ENCODE measurements at places on chromosomes 7 and 10.

DNA sequence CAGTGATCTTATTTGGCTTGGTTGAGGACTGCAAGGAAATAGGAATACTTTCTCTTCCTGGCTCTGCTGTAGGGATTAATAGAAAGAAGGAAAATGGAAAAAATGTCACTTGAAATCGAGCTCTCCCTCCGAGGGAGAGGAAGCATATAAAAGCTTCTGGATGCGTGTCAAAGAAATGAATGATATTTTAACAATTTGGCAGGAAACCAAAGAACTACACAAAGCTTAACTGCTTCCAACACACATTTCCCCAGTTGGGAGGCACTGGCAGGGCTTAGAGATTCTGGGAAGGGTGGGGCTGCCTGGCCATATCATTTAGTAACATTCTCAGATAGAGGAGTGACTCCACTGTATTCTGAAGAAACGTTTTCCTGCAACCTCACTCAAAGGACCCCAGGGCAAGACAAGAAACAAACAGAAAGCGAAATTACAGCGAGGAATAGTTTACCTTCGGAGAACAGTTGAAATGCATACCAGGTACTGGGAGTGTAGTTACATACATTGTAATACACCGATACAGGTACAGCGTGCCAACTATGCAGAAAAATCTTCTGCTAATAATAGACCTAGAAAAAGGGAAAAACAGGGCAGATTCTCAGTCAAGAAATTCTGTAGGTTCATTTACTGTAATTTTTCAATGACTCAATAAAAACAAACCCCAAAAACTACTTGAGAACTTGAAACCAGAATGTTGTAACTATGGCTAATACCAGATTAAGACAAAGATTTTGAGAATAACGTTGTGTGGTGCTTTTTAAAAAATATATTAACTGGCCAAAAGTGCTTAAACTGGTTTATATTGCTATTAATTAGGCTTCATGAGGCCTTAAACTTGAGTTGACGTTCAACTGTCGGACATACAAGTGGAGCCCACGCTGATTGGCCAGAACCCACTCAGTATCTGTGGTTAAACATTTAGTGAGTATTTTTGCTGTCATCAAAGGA is 75.7 kb upstream of the ASAH2 start:
- no peak for DNase-seq

GRCh38 chr7:39095875-39096619 is 118.3 kb downstream of the POU6F2 start:
- DNase-seq: no peak

- DNase-seq: no peak
These were observed 47.0 kb downstream of the WDFY4 start for GRCh38 chr10:48731654-48732053.

- DNase-seq: no peak
These were observed 82.8 kb downstream of the ALOX5 start for GRCh38 chr10:45456822-45457221.

DNA sequence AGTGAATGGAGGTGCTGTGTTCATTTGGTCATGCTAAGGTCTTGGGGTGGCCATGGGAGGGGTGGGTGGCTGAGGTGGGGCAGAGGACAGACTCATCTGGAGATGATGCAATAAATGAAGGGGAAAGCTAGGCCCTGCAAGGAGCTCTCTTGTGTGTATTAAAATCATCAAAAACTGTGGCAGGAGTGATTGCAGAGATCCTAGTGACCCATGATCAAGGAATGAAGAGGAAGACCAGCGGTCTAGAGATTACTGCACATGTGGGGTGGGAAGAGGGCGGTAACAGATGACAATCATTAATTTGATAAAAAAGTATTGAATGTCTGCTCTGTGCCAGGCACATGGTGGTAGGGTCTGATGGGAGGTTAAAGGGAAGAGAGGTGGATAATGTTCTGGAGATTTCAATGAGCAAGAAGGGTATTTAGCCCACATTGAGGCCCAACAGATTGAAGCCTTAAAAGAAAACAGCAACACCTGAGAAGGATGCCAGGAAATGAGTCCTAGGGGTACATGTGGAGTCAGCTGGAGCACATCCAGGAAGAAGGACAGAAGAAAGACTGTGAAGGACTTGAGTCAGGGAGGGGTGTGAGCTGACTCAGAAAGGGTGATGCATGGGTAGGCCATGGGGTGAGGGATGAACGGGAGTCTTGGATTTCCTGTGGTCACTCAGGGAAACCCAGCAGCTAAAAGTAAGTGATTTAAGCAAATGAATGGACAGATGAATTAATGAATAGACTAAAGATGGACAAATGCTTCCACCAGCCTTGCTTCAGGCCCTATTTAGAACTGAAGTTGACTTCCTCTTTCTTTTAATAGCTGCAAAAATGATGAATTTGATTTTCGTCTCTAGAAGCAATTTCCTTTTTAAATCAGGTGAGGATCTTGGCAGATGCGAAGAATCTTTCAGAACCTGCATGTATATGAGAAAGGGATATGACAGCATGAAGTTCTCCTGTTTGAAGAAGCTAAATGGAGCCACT is 83.1 kb upstream of the IGFBP3 start:
- no peak for DNase-seq

GRCh38 chr10:14403881-14404623 is 73.3 kb upstream of the FRMD4A start:
- no peak for DNase-seq

GRCh38 chr10:1573981-1574380 is 163.3 kb downstream of the ADARB2 start:
- DNase-seq: no peak

DNA sequence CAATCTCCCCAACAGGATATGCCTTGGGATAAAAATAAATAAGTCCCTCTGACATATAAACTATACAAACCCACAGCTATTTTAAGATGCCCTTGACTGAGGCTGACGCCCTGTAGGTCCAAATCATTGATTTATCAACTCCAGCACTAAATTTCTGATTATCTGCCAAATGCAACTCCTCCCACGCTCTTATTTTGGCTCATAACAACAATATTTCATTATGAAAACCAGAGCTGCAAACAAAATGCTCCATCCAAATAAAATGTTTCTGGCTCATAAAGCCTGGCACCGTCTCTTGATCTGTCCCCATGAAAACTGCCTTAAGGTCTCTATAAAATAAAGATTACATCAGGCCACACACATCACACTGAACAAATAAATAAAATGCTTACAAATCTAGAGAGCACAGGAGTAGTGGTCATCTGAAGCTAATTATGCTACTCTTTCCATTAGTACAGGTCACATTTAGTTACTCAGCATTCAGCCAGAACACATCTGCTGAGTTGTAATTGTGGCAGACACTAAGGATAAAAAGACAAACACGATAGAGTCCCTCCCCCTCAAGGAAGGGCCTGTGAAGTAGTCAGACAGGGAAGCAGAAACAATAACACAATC is 28.8 kb downstream of the CACUL1 start:
- DNase-seq: no peak

DNA sequence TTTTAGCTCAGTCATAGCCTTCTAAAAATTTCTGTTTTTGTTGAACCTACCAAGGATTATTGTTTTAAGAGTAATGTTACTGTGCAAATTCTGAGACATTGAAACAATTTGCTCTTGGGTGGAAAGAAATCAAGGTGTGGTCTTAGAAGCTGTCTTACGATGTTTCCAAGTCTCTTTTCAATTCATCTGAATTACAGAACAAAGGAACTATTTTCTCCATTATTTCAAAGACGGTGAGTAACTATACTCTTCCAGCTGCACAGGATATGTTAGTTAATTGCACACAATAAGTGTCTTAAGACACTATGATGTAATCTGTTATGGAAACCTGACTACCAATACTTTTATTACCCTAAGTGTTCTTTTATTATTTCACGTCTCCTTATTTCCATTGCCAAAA is 106.8 kb upstream of the POM121L12 start:
- DNase-seq: no peak

- peak; percentile 27 for DNase-seq
These were observed 125.9 kb downstream of the TRRAP start for GRCh38 chr7:99004216-99004615.

DNA sequence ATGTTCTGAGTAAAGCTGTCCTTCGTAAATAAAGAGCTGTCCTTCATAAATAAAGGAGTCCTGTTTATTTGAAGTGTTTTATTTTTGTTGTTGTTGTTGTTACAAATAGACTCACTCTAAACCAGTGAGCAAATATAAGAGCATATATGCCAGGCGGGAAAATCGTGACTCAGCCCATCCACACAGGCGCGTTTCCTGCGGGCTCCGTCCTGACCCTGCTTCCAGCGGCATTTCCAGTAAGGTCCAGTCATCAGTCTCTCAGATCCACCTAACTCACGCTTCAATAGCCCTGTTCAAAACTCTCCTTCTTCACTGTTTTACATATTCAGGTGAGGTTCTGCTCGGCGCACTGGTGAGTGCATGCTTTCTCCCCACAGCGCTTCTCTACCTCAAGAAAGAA is 277.2 kb upstream of the ADARB2 start:
- DNase-seq: no peak

GRCh38 chr7:94190599-94191061 is 186.5 kb upstream of the BET1 start:
- no peak for DNase-seq

DNA sequence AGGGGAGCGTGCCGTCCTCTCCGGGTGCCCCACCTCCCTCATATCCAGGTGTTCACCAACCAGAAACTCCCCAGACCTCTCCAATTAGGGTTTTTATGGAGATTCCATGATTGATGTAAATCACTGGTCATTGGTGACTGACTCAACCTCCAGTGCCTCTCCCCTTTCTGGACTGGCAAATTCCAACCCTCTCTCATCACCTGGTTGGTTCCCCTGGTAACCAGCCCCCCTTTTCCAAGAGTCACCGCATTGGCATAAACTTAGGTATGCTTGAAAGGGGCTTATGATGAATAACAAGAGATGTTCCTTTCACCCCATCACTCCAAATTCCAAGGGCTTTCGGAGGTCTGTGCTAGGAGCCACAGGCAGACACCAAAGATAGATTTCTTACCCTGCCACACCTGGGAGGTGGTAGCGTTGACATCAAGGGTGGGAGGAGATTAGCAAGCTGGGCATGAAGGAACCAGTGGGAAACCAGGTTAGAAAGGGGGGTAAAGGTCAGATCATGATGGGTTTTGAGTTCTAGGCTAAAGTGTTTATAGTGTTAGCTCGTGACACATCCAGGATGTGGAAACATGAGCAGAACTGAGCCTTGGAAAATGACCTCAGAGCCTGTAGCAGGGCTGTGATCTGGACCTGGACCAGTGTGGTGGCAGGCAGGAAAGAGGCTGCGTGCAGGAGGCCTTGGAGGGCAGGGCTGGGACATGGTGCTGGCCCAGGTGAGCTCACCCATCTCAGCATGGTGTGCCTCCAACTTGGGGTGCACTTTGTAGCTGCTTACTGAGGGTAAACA is 45.1 kb downstream of the CAMK1D start:
- no peak for DNase-seq

- no peak for DNase-seq
These were observed 30.6 kb downstream of the ZC3HAV1 start for GRCh38 chr7:139078911-139079310.

GRCh38 chr7:18471476-18472160 is 23.9 kb upstream of the HDAC9 start:
- no peak for DNase-seq

DNA sequence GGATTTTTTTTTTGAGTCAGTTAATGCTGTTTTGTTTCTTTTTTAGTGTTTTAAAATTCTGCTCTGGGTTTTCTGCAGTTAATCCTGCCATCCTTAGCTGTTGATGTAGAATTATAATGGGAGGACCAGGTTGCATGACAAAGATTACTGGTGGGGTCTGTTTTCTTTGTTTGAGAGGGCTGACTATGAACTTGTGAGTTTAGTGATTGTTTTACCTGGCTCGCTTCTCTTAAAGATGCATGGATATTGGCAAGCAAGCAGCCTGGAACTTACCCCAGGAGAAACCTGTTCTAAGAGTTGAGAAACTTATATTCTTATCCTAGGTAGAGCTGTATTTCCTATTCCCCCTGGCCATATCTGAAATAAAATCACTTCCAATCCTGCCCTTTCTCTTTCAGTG is 727.8 kb downstream of the GRM8 start:
- DNase-seq: no peak

GRCh38 chr7:23004247-23004520 is 9.7 kb downstream of the HYCC1 start:
- no peak for DNase-seq

GRCh38 chr10:110805292-110805691 is 66.4 kb upstream of the PDCD4 start:
- no peak for DNase-seq

DNA sequence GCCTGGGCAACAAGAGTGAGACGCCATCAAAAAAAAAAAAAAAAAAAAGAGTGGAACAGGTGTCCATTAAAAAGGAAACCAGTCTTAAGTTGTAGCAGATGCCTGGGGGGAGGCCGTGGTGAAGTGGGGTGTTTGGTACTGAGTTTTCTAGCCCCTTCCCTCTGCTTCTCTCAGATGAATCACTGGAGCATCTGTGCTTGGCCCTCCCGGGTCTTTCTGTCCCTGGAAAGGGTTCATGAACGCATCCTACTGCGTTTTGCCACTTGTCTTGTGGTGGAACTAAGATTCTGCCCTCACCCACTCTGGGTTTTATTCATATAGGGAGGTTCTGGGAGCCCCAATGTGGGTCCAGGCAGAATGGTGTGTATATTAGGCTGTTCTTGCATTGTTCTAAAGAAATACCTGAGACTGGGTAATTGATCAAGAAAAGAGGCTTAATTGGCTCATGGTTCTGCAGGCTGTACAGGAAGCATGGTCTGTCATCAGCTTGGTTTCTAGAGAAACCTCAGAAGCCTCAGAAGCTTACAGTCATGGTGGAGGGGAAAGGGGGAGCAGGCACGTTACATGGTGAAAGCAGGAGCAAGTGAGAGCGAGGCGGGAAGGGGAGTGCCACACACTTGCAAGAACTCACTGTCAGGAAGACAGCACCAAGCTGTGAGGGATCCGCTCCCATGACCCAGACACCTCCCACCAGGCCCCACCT is 63.5 kb downstream of the CAMK1D start:
- DNase-seq: no peak

GRCh38 chr7:107995184-107996071 is 7.5 kb downstream of the LAMB1 start:
- no peak for DNase-seq

- no peak for DNase-seq
These were observed 68.7 kb downstream of the GNA12 start for GRCh38 chr7:2775376-2775775.

DNA sequence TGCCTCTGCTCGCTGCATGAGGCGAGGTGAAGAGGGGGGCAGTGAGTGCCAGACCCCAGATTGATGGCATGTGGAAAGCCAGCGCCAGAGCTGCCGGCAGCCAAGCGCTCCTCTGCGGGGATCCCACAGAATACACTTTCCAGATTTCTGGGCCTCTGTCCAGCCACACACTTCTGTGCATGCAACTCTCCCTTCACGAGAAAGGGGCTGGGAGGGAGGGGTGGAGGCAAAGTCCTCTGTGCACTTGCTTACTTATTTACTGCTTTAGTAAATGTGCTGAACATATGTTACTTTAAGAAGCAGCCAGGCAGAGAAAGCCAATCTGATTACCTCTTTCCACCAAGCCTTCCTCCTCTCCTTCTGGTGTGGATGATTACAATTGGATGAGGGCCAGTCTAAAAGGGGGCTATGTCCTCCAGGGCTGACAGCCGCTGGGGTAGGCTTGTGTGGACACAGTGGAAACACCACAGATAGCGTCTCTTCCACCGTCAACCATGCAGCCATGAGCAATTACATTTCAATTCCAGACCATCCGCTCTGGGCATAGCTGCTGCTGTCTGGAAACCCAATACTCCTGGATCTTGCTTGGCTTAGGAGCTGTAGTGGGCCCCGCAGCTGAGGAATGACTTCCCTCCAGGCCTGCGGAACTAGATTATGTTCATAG is 322.8 kb upstream of the ANKRD30A start:
- no peak for DNase-seq

GRCh38 chr7:141073173-141073640 is 657 bp upstream of the TMEM178B start:
- no peak for DNase-seq

Data from left lobe of liver (tissue), 2 donors.